ENCODE measurements at places on chromosomes 1 and 21. TPM values are rescaled to one million over a fixed set of nuclear protein-coding genes. Genes with fewer than 3 reads are reported as not detected.

Gene RHEX
- total RNA-seq = not detected

Gene IQGAP3
- total RNA-seq = 2.5 TPM

Gene SLFNL1
- 0.28 TPM for total RNA-seq

Gene CHI3L2
- 1.4 TPM for total RNA-seq

Gene ZNF648
- total RNA-seq = not detected

Gene ATP1A2
- total RNA-seq = 0.65 TPM

Gene MR1
- 22.5 TPM for total RNA-seq

Gene SLC44A5
- 0.09 TPM for total RNA-seq

Gene RPL22
- 180 TPM for total RNA-seq

Gene RAP1GAP
- total RNA-seq = 0.18 TPM

Gene VSIG8
- not detected for total RNA-seq

Gene RAB42
- total RNA-seq = 3.6 TPM

Gene ROR1
- 12.8 TPM for total RNA-seq

Gene EPHA8
- total RNA-seq = not detected

Gene ZRANB2
- total RNA-seq = 40.5 TPM

Gene ACAP3
- total RNA-seq = 19.2 TPM

Gene LIN28A
- not detected for total RNA-seq

Gene BMP8A
- total RNA-seq = 0.28 TPM

Gene TRNP1
- 15.7 TPM for total RNA-seq

Gene MANEAL
- total RNA-seq = 0.28 TPM

Gene FOXO6
- total RNA-seq = not detected

Gene MPZL1
- total RNA-seq = 192 TPM

Gene RGSL1
- total RNA-seq = not detected

Gene PATJ
- 6.8 TPM for total RNA-seq

Gene DHCR24
- 130 TPM for total RNA-seq

Gene ACOT11
- total RNA-seq = 1.8 TPM

Gene SELENOF
- total RNA-seq = 195 TPM

Gene OR10Z1
- not detected for total RNA-seq
